Immature natural killer cell (primary cell): ENCODE measurements at places on chromosomes 5 and 9. TPM values are rescaled to one million over a fixed set of nuclear protein-coding genes. Genes with fewer than 3 reads are reported as not detected.

HAPLN1 gene
- polyA plus RNA-seq: not detected

HTR1A gene
- not detected for polyA plus RNA-seq

RPL12 gene
- 517 TPM for polyA plus RNA-seq

QRFP gene
- polyA plus RNA-seq: not detected

ANKRD34B gene
- polyA plus RNA-seq: not detected
